ENCODE measurements at places on chromosomes 12 and 14.

GRCh38 chr14:74630881-74631690 lies 19.0 kb upstream of the LTBP2 start:
- DNase-seq, result no peak

GRCh38 chr12:47088021-47088944 lies 8.5 kb upstream of the AMIGO2 start:
- no peak for DNase-seq

DNA sequence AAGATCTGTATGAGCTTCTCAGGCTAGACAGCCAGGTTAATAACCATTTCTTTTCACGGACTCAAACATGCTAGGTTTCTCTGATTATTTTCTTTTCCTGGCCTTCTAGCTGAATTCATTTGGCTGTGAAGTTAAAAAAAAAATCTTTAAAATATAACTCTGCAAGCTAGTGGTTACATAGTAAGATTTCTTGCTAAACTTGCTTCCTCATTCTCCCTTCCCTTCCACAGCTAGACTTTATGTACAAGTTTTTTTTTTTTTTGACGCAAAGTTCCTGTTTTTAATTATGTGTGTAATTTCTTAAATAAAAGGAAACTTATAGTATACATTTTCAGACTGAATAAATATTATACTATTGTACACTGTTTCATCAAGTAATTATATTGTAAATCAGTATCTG lies 145.4 kb downstream of the TMTC2 start:
- DNase-seq, result no peak

GRCh38 chr12:29533815-29534489 lies 36.5 kb upstream of the OVCH1 start:
- DNase-seq, result no peak

DNA sequence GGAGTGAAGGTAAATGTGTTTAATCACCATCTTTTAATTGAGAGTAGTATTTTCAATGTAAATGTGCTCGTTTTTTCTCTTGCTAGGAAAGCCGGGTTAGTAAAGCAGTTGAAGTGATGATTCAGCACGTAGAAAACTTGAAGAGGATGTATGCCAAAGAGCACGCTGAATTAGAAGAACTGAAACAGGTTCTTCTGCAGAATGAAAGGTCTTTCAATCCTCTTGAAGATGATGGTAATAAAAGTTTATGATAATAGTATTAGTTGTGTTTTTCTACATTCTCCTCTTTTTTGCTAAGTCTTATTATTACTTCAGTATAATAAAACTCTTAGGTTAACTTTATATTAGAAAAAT lies 93.9 kb downstream of the DNAI7 start:
- no peak for DNase-seq

DNA sequence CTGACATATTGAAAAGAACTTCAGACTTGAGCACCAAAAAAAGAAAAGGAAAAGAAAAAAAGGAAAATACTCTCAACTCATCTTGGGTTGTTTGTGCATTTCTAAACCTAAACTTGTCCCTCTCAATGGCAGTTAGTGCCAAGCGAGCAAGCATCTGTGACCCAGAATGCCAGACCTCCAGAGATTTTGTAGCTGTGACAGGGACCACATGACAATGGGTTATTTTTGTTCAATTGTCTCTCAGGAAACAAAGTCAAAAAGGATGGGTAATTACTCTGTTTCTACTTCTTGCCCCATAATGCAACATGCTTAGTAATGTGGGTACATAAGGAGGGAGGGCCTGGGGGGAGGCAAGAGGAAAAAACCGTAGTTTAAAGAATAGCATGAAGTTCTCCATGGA lies 285.7 kb upstream of the RTL1 start:
- no peak for DNase-seq

GRCh38 chr12:66999141-66999540 lies 270.0 kb upstream of the CAND1 start:
- no peak for DNase-seq

GRCh38 chr12:82660541-82661325 lies 26.0 kb upstream of the TMTC2 start:
- peak; percentile 10 for DNase-seq

- DNase-seq, result no peak
These were observed 14.8 kb downstream of the GDF11 start for GRCh38 chr12:55757701-55758100.

DNA sequence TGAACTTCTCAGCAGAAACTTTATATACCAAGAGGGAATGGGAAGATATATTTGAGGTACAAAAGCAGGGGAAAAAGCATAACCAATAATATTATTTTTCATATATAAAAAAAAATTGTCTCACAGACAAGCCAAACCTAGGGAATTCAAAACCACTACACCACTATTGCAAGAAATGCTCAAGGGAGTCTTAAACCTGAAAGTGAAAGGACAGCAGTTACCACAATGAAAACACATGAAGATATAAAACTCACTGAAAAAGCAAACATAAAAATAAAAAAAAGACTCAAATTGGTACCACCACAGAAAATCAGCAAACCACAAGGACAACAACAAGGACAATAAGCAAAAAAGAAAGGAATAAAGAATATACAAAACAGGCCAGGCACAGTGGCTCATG lies 131.9 kb downstream of the CEP128 start:
- DNase-seq, result no peak

DNA sequence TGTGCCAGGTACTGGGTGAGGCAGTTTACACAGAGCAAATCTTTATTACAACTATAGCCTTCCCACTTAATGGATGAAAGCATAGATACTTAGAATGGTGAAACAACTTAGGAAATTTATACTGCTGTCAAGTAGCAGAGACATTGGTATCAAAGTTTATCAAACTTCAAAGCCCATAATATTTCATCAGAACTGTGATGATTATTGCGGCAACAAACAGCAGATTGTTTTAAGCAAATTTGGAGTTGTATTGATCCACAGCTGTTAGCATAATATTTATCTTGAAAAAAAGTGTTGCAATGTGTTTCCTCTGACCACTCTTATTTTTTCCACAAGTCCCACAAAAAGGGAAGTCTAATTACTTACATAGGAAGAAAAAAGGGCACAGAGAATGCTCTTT lies 2.0 kb upstream of the SLCO1B3 start:
- DNase-seq, result no peak

DNA sequence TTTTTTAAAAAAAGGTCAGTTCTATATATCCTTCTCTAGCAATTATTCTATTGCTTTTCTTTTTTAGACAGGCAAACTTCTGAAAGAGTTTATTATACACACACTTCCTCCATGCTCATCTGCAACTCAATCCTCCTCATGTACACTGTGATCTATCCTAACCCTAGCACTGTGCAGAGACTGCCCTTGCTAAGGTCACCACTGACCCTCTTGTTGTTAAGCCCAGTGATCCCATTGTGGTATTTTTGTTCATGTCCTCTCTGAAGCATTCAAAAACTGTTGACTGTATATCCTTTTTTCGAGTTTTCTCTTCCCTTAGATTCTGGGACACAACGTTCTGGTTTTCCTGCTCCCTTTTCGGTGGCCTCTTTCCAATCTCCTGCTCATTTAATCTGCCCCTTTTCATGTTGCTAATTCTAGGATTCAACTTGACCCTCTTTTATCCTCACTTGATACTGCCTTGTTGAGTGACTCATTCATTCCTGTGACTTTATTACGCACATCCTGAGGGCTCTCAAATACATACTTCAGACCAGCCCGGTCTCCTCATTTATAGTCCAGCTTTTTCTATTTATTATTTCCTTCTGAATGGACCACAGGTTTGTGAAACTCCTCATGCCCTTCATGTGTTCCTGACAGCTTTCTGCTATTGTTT lies 53.9 kb upstream of the PTPRB start:
- peak; percentile 34 for DNase-seq

- no peak for DNase-seq
These were observed 2.0 kb downstream of the ZNF219 start for GRCh38 chr14:21096438-21096837.

GRCh38 chr12:4556735-4557530 lies 5.1 kb upstream of the DYRK4 start:
- no peak for DNase-seq

DNA sequence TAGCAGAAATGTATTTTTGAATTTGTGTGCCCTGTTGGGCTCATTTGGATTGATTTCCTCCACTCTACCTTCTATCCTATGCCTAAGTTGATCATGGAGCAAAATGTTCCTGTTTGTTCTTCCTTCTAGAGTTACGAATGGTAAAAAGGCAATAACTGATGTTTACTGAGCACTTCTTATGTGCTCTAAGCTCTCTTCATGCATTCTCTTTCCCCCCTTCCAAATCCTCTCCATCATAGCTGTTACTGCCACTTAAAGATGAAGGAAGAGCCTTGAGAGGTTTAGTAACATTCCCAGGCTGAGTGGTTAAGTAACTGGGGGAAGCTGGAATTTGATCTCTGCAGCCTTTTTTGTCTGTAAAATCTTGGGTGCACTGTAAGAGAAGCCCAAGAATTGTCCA lies 60.1 kb downstream of the CHST11 start:
- no peak for DNase-seq

DNA sequence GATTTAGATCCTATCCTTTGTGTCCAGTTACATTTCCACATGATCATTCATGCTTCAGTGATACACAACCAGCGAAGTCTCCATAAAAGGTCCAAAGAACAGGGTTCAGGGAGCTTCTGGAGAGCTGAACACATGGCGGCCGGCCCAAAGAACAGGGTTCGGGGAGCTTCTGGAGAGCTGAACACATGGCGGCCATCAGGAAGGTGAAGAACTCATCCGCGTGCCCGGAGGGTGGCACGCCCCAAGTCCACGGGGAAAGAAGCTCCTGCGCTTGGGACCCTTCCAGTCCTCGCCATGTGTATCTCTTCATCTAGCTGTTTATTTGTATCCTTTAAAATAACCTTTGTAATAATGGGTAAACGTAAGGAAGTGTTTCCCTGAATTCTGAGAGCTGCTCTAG lies 91.9 kb upstream of the FLRT2 start:
- DNase-seq, result no peak

DNA sequence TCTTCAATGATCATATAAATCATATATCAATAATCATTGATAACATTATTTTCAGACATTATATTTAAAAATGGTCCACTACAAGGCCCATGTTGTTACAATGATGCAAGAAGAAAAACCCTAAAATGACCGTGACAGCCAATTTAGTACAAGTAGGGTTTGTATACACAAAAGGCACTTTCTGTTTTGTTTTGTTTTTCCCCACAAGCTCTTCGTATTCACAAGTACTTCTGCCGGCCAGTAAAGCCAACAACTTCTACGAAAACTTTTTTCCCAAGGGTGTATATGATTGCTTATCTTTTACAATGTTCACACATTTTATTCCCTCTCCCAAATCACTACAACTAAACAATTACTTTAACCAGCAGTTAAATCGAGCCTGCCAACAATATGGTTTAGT lies 9.6 kb downstream of the PTPRB start:
- no peak for DNase-seq

DNA sequence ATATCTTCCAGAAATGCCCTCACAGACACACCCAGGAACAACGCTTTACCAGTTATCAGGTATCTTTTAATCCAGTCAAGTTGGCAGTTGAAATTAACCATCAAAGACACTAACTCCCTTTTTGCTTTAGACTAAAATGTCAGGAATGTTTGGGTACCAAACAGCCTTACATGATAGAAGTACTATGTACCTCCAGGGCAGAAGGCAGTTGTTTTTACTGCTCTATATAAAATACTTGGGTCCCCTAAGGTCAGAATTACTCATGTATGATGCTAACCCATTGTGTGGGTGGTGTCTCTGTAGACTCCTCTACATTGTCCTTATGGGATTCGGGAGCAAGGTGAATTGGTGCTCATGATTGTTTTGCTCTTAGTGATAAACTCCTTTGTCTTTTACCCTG lies 492.5 kb upstream of the FLRT2 start:
- DNase-seq, result no peak

GRCh38 chr14:50070840-50071548 lies 45.4 kb downstream of the VCPKMT start:
- no peak for DNase-seq

GRCh38 chr12:131828671-131829355 lies 620 bp downstream of the MMP17 start:
- no peak for DNase-seq

GRCh38 chr12:109462868-109463692 lies 14.0 kb downstream of the KCTD10 start:
- peak; percentile 99 for DNase-seq

GRCh38 chr12:83954071-83954789 lies 958.4 kb downstream of the SLC6A15 start:
- no peak for DNase-seq

GRCh38 chr12:8950702-8951478 lies 1.4 kb upstream of the M6PR start:
- no peak for DNase-seq

DNA sequence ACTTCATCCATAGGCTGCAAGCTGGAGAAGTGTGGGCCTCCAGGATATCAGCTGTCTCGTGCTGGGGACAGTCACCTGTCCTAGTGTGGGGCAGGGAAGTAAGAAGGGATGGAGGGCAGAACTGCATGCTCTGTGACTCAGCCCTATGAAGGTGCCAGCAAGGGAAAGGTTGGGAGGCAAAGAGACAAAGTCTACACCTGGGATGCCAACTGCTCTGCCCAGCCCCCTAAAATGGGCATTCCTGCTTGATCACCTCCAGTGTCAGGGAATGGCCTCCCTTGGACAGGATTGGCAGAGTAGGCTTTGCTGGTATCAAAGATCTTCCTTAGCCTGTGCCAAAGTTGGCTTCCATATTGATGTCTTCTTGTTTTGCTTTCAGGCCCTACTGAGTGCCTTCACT lies 335.0 kb downstream of the BCL11B start:
- DNase-seq, result no peak

GRCh38 chr14:102063808-102064429 lies 22.9 kb downstream of the HSP90AA1 start:
- no peak for DNase-seq

- DNase-seq, result peak; percentile 90
These were observed 447.5 kb downstream of the ADAMTS20 start for GRCh38 chr12:43104494-43104893.

GRCh38 chr14:70193396-70193795 lies 4.6 kb upstream of the SLC8A3 start:
- no peak for DNase-seq

DNA sequence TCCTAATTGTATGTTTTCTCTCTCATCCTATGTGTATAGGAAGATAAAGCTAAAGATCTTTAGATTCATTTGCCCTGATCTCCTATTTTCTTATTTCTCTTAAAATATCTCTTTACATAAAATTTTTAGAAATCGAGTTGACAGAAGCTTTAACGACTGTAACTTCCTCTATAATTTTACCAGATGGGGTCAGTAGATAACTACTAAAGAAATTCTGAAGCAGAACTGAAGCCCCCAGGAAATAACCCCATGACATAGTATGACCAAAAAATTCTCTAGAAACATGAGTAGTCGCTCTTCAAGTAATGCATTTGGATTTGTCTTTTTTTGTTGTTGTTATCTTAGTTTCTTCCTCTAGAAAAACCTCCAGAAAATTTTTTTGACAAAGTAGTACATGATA lies 288.0 kb downstream of the ERC1 start:
- DNase-seq, result peak; percentile 14

GRCh38 chr12:92702754-92703679 lies at the start of gene PLEKHG7:
Gene PLEKHG7, plus strand, starts transcription at chr12:92702989. Its CDS starts 3,643 bp downstream, at chr12:92706632.
- DNase-seq, result no peak
